SJSA1 (cell line): ENCODE measurements at places on chromosomes 16 and 17. TPM values are rescaled to one million over a fixed set of nuclear protein-coding genes. Genes with fewer than 3 reads are reported as not detected.

The KRTAP1-5 gene
- 0.45 and 2.5 TPM in 2 replicates for total RNA-seq

The KCNAB3 gene
- total RNA-seq = 0.45 and 2.7 TPM in 2 replicates

The STXBP4 gene
- 29.1 and 29.2 TPM in 2 replicates for total RNA-seq

The SPATA32 gene
- not detected in 2 replicates for total RNA-seq

The MEOX1 gene
- total RNA-seq = not detected in 2 replicates

The SHCBP1 gene
- 71.9 and 85.8 TPM in 2 replicates for total RNA-seq

The CFAP97D1 gene
- total RNA-seq = not detected in 2 replicates

The CRHR1 gene
- not detected in 2 replicates for total RNA-seq

The JUP gene
- 1.1 and 2.2 TPM in 2 replicates for total RNA-seq

GRCh38 chr16:89038221-89038721, 55.4 kb upstream of the ACSF3 start:
- H3K36me3 ChIP-seq = no peaks in the 10 kb centered on the region
- peaks cover 59% of the 10 kb centered on the region for H3K27me3 ChIP-seq
- DNase-seq = no peak

GRCh38 chr17:69898601-69899000, 176.4 kb upstream of the KCNJ16 start:
- no peak for DNase-seq
- no peak overlapping the region for H3K4me3 ChIP-seq
- H3K4me1 ChIP-seq = peaks cover 15% of the 10 kb centered on the region
- no peaks in the 10 kb centered on the region for H3K36me3 ChIP-seq
- H3K27ac ChIP-seq = no peak overlapping the region

- no peaks in the 10 kb centered on the region for H3K36me3 ChIP-seq
- no peak overlapping the region for H3K27ac ChIP-seq
- no peaks in the 10 kb centered on the region for H3K4me1 ChIP-seq
Observed at GRCh38 chr17:39848600-39848999, 15.5 kb downstream of the IKZF3 start.

- DNase-seq = no peak
- peaks cover 37% of the 10 kb centered on the region for H3K4me1 ChIP-seq
- H3K27me3 ChIP-seq = no peaks in the 10 kb centered on the region
- no peaks in the 10 kb centered on the region for H3K36me3 ChIP-seq
- peak overlapping the region; percentile 8 for H3K4me3 ChIP-seq
Observed at GRCh38 chr16:87541872-87542234, 49.0 kb upstream of the ZCCHC14 start.

GRCh38 chr17:81434681-81435417, 39.6 kb downstream of the BAHCC1 start:
- peaks cover 28% of the 10 kb centered on the region for H3K4me1 ChIP-seq
- no peaks in the 10 kb centered on the region for H3K36me3 ChIP-seq
- no peak overlapping the region for H3K4me3 ChIP-seq
- DNase-seq = no peak
- no peaks in the 10 kb centered on the region for H3K27me3 ChIP-seq
- H3K27ac ChIP-seq = no peak overlapping the region

GRCh38 chr16:86018487-86018886, 119.5 kb downstream of the IRF8 start:
- H3K27me3 ChIP-seq = no peaks in the 10 kb centered on the region
- H3K27ac ChIP-seq = no peak overlapping the region
- no peaks in the 10 kb centered on the region for H3K36me3 ChIP-seq
- H3K4me1 ChIP-seq = no peaks in the 10 kb centered on the region
- no peak overlapping the region for H3K4me3 ChIP-seq
- DNase-seq = no peak

DNA sequence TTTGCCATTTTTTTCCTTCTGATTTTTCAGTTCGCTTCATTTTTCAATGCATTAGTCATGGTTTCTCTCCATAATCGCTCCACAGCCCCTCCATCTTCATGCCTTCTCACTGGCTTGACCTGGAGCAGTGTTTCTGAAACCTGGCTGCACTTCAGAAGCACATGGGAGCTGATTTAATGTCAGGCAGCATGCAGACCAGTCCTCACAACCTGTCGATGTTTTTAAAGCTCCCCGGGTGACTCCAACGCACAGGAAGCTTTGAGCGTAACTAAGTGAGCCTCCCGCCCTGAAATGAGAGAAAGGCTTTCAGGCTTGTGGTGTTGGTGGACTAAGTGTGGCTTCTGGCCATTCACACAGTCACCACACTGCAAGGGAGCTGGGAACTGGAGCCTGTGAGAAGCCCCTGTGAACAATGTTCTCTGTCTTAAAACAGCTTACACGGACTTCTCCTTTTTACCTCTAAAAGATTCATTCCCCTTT, 16.8 kb upstream of the DRG2 start:
- no peak overlapping the region for H3K27ac ChIP-seq
- no peak for DNase-seq
- H3K4me1 ChIP-seq = peaks cover 5% of the 10 kb centered on the region
- no peaks in the 10 kb centered on the region for H3K36me3 ChIP-seq
- no peak overlapping the region for H3K4me3 ChIP-seq
- H3K27me3 ChIP-seq = no peaks in the 10 kb centered on the region

- H3K36me3 ChIP-seq = peaks cover 84% of the 10 kb centered on the region
- H3K27me3 ChIP-seq = no peaks in the 10 kb centered on the region
- H3K4me3 ChIP-seq = no peak overlapping the region
- H3K27ac ChIP-seq = no peak overlapping the region
- peaks cover 34% of the 10 kb centered on the region for H3K4me1 ChIP-seq
- no peak for DNase-seq
Observed at GRCh38 chr17:78412403-78412802, 34.0 kb downstream of the PGS1 start.

DNA sequence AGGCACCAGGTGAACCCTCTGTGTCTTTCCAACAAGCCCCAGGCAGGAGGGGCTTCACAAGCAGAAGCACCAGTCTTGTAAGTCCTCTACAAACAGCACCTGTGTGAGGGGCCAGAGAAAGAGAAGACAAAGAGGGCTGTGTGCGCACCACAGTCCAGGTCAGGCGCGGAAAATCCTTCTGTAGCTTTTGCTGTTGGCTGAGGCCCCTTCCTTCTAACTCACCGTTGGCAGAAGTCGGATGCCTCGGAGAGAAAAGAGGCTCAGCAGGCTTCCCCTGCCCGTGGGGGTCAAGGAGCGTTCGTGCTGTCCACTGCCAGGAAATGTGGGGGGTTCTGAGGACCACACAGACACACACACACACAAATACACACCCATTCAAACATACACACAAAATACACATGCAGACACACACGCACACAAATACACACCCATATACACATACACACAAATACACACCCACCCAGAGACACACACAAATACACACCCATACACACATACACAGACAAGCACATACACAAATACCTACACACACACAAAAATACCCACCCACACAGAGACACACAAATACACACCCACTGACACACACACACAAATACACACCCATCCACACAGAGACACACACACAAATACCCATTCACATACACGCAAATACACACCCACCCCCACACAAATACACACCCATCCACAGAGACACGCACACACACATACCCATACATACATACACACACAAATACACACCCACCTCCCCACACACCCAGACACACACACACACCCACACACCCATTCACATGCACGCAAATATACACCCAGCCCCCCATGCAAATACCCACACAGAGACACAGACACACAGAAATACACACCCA, 6.8 kb downstream of the ZG16B start:
- DNase-seq = no peak
- no peaks in the 10 kb centered on the region for H3K27me3 ChIP-seq
- peaks cover 25% of the 10 kb centered on the region for H3K4me1 ChIP-seq
- H3K27ac ChIP-seq = no peak overlapping the region
- H3K36me3 ChIP-seq = no peaks in the 10 kb centered on the region
- H3K4me3 ChIP-seq = no peak overlapping the region

DNA sequence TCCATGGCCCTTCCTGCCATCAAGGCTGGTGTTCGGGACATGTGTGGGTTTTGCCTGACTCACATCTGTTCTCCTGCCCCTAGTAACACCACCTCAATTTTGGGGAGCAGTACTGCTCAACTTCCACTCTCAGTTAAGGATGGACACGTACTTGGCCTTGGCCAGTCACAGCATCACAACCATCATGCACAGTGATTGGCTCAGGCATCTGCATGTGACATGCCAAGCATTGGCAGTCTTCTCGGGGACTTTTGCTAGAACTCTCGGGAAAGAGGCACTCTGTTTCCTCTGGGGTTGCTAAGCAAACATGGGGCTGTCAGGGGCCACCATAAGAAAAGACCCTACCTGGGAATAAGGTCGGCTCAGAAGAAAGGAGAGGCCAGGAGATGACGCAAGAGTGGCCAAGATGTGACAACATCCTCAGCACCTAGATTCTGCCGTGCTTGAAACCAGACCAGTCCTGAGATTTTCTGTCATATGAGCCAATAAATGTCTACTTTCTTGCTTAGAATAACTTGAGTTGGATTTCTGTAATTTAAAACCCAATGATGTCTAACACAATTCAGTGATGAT, 11.9 kb upstream of the KDM8 start:
- no peak overlapping the region for H3K4me3 ChIP-seq
- peaks cover 26% of the 10 kb centered on the region for H3K27me3 ChIP-seq
- H3K27ac ChIP-seq = no peak overlapping the region
- no peak for DNase-seq
- no peaks in the 10 kb centered on the region for H3K4me1 ChIP-seq

- H3K4me3 ChIP-seq = peak overlapping the region; percentile 63
- peaks cover 9% of the 10 kb centered on the region for H3K36me3 ChIP-seq
- no peak overlapping the region for H3K27ac ChIP-seq
- H3K27me3 ChIP-seq = no peaks in the 10 kb centered on the region
- peak; percentile 75 for DNase-seq
Observed at GRCh38 chr17:75032720-75033280, 14.0 kb downstream of the ATP5PD start.

GRCh38 chr16:87968541-87968940, 17.3 kb downstream of the BANP start:
- peaks cover 25% of the 10 kb centered on the region for H3K4me1 ChIP-seq
- no peak overlapping the region for H3K27ac ChIP-seq
- DNase-seq = no peak
- H3K36me3 ChIP-seq = peaks cover 6% of the 10 kb centered on the region; the same call in 1 of the 2 replicates
- no peak overlapping the region for H3K4me3 ChIP-seq

DNA sequence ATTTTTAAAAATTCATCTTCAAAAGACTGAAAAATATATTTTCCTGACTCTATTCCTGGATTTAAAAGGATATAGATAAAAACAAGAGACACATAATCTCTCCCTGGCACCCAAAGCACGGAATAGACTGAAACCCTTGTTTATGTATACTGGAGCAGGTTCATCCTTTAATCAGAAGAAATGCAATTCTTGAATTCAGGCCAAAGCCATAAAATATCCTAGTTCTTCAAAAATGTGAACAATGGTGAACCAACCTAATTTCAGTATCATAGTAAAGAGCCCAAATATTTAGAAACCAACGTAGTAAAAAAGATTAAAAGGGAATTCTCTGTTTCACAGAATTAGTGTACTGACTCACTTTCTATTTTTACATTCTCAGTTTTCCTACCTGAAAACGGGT, 188.5 kb upstream of the C17orf78 start:
- peaks cover 36% of the 10 kb centered on the region for H3K36me3 ChIP-seq
- H3K27me3 ChIP-seq = no peaks in the 10 kb centered on the region
- DNase-seq = no peak
- no peak overlapping the region for H3K4me3 ChIP-seq

GRCh38 chr17:82794781-82795482, 43.1 kb downstream of the TBCD start:
- DNase-seq = no peak
- no peak overlapping the region for H3K4me3 ChIP-seq
- no peaks in the 10 kb centered on the region for H3K27me3 ChIP-seq
- H3K27ac ChIP-seq = no peak overlapping the region
- peaks cover 10% of the 10 kb centered on the region for H3K4me1 ChIP-seq

DNA sequence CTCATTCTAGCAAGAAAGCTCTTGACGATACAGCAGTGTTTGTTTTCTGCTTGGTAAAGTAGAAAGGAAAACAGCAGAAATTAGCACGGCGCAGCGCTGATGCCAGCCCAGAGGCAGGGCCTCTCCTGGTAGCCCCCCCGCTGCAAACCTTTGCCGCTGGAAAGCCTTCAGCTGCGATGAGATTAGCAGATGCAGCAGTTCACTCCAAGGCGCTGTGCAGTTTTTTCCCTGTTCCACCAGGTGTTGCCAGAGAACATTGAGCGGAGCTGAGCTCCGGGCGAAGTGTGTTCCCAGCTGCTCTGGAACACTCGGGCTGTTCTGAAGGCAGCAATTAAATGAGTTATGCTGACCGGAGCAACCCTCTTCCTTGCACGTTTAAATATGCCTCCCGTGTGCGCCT, 72.5 kb downstream of the RBFOX1 start:
- H3K27me3 ChIP-seq = no peaks in the 10 kb centered on the region
- H3K27ac ChIP-seq = no peak overlapping the region
- H3K4me1 ChIP-seq = no peaks in the 10 kb centered on the region
- no peak overlapping the region for H3K4me3 ChIP-seq

GRCh38 chr17:37744961-37745800, at the start of gene HNF1B:
TSS of gene HNF1B (minus strand) at chr17:37745059. CDS start at chr17:37744884, 175 bp downstream.
- no peaks in the 10 kb centered on the region for H3K36me3 ChIP-seq
- peaks cover 44% of the 10 kb centered on the region for H3K27me3 ChIP-seq
- no peak for DNase-seq
- H3K27ac ChIP-seq = no peak within 1 kb of the TSS
- H3K4me3 ChIP-seq = no peak within 1 kb of the TSS

GRCh38 chr17:31309556-31309955, 4.3 kb downstream of the EVI2B start:
- peaks cover 10% of the 10 kb centered on the region for H3K36me3 ChIP-seq
- H3K4me1 ChIP-seq = peaks cover 14% of the 10 kb centered on the region
- DNase-seq = no peak
- H3K27ac ChIP-seq = no peak overlapping the region

- no peak overlapping the region for H3K4me3 ChIP-seq
- DNase-seq = no peak
- no peak overlapping the region for H3K27ac ChIP-seq
- no peaks in the 10 kb centered on the region for H3K27me3 ChIP-seq
- H3K4me1 ChIP-seq = peaks cover 79% of the 10 kb centered on the region
Observed at GRCh38 chr17:78394209-78394608, 15.8 kb downstream of the PGS1 start.

- H3K27me3 ChIP-seq = no peaks in the 10 kb centered on the region
- H3K4me1 ChIP-seq = peaks cover 62% of the 10 kb centered on the region
- H3K27ac ChIP-seq = peak overlapping the region; percentile 98
- DNase-seq = no peak
- no peak overlapping the region for H3K4me3 ChIP-seq
Observed at GRCh38 chr17:16286947-16287562, 66.2 kb downstream of the CENPV start.

DNA sequence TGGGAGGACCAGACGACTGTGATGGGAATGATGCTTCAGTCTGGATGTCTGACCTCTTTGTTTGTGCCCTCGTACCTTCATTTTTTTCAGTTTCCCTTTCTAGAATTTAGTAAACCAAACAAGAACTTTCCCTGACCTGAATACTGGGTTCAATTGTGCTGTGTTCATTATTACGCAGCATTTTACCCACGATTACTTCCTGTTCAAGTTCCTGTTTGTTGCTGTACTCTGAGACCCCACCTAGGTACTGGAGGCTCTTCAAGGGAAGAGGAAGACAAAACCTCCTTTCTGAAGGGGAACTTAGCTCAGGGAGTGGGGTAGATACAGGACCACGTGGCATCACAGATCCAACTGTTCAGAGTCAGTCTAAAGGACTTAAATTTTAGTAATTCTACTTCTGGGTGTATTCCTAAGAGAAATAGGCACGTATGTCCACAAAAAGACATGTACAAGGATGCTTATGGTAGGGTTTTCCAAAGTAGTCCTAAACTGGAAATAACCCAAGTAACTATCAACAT, 9.2 kb upstream of the PRKCB start:
- H3K27ac ChIP-seq = no peak overlapping the region
- 0 out of 2 replicates have a peak, but pooled peaks cover 3% of the 10 kb centered on the region for H3K27me3 ChIP-seq
- no peaks in the 10 kb centered on the region for H3K4me1 ChIP-seq
- H3K4me3 ChIP-seq = no peak overlapping the region
- no peaks in the 10 kb centered on the region for H3K36me3 ChIP-seq
- no peak for DNase-seq
